Stimulated activated CD4-positive, alpha-beta T cell treated with anti-CD3 and anti-CD28 coated beads, Interleukin-15, amount 100 ng/mL, for 48 hours (primary cell): ENCODE measurements at places on chromosomes 3 and 15.

DNA sequence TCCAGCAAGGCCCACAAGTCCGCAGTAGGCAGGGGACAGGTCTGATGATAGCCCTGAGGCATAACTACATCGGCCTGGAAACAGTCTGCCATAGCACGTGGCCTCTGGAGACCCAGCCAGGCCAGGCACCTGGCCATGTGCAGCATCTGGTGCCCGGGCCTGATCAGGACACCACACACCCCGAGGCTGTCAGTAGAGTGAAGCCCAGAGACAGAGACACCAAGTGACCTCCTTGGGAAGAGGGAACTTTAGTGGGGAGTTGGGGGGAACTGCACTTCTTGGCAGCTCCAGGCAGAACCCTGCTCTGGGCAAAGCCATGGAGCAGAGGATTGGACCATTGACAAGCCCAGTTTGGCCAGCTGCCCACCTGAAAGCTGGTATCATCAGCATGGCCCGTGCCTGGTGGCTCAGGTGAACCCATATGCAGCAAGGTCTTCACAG lies 1.2 kb downstream of the SHISA5 start:
- DNase-seq: no peak

GRCh38 chr15:100733101-100733842 lies 130.9 kb downstream of the ASB7 start:
- DNase-seq: no peak

DNA sequence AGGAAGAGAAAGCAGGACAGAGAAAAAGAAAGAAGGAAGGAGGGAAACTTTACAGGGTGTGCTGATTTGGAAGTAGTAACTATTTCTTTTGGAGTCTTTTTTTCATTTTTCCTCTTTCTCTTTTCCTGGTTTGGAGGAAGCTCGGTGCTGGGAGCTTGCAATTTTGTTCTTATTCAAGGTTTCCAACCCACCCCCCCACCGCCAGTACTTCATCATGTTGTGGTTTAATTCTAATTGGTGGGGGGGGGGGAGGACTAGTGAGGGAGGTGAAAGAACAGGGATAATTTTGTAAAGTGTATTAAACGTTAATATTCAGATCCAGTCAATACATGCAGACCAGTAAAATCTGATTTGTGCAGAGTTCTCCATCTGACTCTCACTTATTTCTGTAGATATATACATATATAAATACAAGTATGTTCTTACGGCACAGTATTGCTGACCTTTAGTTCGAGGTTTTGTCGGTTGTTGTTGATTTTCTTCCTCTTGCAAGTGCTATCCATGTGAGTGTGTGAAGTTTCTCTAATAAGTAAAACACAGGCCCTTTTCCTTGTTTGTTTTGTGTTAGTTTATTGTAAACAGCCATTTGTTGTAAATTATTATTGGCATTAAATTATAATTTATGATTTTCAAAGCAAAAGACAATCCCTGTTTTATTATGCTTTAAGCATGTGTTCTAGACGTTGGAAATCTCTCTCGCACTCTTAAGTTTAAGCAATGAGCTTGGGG lies 9.3 kb downstream of the NR2F2 start:
- DNase-seq: no peak

- DNase-seq: no peak
Measured at GRCh38 chr3:34141841-34142337, 343.5 kb downstream of the PDCD6IP start.

- no peak for DNase-seq
Measured at GRCh38 chr3:69628951-69629350, 110.3 kb upstream of the MITF start.

GRCh38 chr3:12996181-12996506 lies 77.1 kb downstream of the IQSEC1 start:
- DNase-seq: no peak

- no peak for DNase-seq
Measured at GRCh38 chr3:31166249-31166885, 271.9 kb upstream of the GADL1 start.

- no peak for DNase-seq
Measured at GRCh38 chr15:81642451-81642990, 268.5 kb upstream of the TMC3 start.

DNA sequence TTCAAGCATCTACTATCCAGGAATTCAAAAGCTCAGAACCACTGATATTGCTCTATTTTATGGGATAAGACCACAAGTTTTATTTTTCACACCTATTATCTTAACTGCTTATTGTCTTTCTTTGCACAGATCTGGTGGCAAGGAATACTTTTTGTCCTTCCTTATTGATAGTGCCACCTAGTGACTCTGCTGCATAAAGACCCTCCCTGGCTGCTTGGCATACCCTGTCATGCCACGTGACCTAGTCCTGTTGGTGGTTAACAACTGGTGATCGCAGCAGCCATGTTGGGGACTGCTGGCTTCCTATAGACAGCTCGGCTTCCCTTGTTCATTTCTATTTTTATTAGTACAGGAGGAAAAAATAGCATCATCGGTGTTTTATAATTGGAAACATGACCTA lies 236.3 kb downstream of the MEX3B start:
- no peak for DNase-seq

- DNase-seq: no peak
Measured at GRCh38 chr15:58627701-58628100, 121.8 kb downstream of the ADAM10 start.

- no peak for DNase-seq
Measured at GRCh38 chr15:33675246-33675645, 293.1 kb upstream of the CHRM5 start.

GRCh38 chr3:40185029-40185695 lies 124.3 kb upstream of the EIF1B start:
- no peak for DNase-seq

DNA sequence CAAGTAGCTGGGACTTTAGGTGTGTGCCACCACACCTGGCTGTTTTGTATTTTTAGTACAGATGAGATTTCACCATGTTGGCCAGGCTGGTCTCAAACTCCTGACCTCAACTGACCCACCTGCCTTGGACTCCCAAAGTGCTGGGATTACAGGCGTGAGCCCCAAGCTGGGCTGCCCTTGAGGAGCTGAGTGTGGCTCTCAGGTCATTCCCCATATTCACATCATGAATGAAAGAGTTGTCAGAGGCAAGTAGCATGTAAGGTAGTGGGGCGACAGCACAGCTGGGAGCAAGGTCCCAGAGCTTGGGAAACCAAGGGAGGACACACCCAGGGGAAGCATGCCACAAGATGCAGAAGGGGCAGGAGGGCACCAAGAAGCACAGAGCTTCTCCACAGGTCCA lies 4.9 kb downstream of the CCDC71 start:
- DNase-seq: no peak

DNA sequence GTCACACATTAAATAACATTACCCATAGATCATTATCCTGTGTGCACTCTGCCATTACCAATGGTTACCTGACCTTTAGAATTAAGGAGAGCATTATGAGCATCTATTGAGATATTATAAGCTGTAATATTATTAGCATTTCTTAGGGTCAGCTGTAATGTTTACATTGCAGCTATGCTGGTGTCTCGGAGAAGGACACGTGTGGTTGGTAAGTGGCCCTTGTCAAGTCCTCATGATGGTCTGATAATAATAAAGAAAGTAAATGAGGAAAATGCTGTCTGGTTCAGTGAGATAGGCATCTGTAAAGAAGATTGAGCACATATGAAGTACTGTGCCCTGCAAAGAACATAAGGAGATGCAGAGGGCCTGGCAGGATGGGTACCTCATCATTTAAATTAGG lies 71.7 kb upstream of the ARL6 start:
- DNase-seq: no peak

GRCh38 chr3:9727041-9727595 lies 4.4 kb upstream of the BRPF1 start:
- DNase-seq: peak; percentile 60

- no peak for DNase-seq
Measured at GRCh38 chr15:88326924-88327323, 70.4 kb upstream of the NTRK3 start.

DNA sequence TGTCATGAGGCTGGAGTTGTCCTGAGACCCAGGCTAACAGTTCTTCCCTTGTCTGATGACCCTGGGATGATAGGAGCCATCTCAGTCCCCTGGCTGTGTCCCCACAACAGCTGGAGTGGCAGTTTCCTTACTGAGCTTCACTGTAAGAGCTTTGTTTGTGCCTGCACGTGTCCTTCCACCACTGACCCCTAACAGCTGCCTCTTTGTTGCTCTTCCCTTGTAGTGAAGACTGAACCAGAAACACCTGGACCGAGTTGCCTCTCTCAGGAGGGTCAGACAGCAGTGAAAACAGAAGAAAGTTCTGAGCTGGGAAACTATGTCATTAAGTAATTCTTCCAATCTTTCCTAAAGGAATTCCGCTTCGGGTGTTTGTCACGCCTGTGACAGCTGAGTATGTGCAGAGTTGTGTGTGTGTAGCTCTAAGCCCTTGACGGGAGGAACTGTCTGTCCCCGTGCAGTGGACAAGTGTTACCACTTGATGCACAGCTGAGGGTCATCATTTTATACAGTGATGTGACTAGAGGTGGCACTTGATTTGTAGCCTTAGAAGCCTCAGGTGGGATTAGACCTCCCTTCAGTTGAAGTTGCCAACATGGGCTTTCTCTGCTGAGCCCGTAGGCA lies 25.0 kb downstream of the MAP6D1 start:
- DNase-seq: no peak

DNA sequence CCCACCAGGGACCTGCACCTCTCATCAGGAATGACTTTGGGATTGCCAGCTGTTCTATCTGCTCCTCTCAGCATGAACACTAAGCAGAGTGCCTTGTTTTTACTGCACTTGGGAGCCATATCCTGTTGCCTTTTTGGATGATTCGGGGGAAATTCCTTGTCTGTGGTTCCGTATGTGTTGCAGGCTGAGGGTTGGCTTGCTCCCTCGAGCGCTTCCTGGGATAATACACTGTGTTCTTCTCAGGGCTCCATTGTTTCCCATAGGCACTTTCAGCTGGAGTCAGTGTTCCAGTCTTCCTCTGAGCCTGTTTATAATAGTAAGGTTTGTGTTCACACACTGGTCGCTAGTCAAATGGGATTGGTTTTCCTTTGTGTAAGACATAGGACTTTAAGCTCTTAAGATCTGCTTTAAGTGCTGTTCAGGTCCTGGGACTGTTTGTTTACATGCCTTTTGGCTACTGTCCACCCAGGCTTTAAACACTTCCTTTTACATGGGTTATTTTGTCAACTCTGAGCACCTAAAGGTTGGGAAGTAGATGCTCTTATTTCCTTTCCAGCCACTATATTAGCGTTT lies 23.4 kb downstream of the BOC start:
- DNase-seq: no peak

GRCh38 chr15:59885832-59886231 lies 118.3 kb upstream of the FOXB1 start:
- no peak for DNase-seq

DNA sequence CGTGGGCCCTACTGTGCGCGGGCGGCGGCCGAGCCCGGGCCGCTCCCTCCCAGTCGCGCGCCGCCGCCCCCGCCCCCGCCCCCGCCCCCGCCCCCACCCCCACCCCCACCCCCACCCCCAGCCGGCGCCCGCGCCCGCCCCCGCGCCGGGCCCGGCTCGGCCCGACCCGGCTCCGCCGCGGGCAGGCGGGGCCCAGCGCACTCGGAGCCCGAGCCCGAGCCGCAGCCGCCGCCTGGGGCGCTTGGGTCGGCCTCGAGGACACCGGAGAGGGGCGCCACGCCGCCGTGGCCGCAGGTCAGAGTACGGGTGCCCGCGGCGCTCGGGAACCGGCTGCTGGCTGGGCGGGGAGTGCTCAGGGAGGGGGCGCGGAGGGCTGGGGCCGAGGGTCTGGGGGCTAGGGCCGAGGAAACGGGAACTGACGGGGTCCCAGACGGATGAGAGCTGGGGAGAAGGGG lies 1.1 kb upstream of the PPARG start:
- DNase-seq: no peak

- DNase-seq: no peak
Measured at GRCh38 chr3:115187149-115187757, 40.2 kb upstream of the ZBTB20 start.
